ENCODE measurements at places on chromosomes 3 and 15. TPM values are rescaled to one million over a fixed set of nuclear protein-coding genes. Genes with fewer than 3 reads are reported as not detected.
A peak's percentile ranks its signal among the peaks of the same experiment; 100 is the strongest.

CILP gene
- polyA plus RNA-seq: 3.2 TPM

GABRR3 gene
- polyA plus RNA-seq: not detected

ILDR1 gene
- polyA plus RNA-seq: 6.7 TPM

SCAMP5 gene
- polyA plus RNA-seq: 28.4 TPM

CERS3 gene
- not detected for polyA plus RNA-seq

CAV3 gene
- 0.89 TPM for polyA plus RNA-seq

AHSG gene
- 0.44 TPM for polyA plus RNA-seq

CIP2A gene
- polyA plus RNA-seq: 20.4 TPM

HRG gene
- 2.4 TPM for polyA plus RNA-seq

- DNase-seq: no peak
Observed at GRCh38 chr3:24596626-24597025, 102.0 kb upstream of the THRB start.

DNA sequence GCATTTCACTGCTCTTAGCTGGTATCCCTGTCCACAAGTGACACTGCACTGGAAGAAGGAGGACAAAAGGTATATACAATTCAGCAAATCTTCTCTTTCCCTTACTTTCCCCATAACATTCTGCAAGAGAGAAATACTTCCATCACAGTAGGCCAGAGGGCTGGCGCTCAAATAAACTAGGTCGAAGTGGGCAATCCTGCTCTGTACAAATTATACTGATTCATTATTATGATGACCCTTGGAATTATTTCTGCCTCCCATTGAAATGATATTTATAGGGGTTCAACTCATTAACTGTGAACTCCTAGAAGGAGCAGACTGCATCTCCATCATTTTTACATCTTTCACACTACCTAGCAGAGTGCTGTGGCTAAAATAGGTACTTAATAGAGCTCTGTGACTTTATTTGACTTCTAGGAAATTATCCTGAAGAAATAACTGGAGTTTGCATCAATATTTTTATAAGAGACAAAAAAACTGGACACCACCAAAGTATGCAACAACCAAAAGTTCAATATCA, 80.7 kb downstream of the ADAMTS9 start:
- no peak for DNase-seq

- DNase-seq: no peak
Observed at GRCh38 chr3:32249184-32249782, 10.8 kb downstream of the CMTM8 start.

DNA sequence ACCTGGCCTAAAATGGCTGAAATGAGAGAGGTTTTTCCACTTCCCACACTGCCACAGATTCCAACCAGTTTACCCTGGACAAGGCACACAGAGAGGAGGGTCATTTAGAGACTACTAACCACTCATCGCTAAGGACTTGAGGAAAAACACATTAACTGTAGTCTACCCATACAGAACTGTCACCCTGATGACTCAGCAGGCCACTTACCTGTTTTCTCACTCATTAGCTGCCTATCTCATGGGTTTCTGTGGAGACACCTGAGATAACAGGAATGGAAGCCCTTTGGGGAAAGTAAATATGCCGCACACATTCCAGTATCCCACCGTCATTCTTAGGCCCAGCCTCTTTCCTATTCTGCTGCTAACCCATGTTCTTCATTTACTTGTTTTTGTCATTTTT, 50.0 kb downstream of the ABCC5 start:
- no peak for DNase-seq

GRCh38 chr15:75647370-75648155, at the start of gene SNX33:
TSS of gene SNX33 (plus strand) at chr15:75647912. CDS start at chr15:75649103, 1,191 bp downstream.
- peak; percentile 82 for DNase-seq

DNA sequence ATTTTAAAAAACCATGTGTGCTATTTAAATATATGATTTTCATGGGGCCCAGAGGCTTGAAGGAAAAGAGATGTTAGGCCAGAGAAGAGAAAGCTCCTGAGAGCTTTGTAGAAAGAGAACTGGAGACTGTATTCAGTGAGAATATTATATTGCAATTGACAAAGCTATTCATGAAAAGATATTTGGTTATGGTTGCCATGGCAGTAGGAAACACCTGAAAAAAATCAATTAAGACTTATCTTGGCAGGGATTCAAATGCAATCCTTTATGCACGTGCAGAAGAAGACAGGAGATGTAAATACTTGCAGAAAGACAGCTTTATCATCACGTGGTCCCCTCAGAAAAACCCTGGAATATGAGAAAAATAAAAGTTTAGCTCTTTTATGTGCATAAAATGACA, 636.0 kb upstream of the TBL1XR1 start:
- no peak for DNase-seq

DNA sequence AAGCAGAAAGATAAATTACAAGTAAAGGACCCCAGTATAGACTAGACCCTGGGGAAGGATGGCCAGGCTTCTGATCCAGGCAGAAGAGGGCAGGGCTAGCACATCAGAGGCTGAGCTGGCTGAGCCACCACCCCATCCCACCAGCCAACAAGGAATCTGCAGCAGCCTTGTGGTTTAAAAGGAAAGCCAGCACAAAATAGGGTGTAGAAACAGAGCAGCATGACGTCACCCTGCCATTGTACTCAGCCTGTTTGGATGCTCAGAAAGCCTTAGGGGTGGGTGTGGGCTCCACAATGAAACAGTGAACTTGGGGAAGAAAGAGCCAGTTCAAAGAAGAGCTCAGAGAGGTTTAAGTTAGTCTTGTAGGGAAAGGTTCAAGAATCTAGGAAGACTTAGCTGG, 28.2 kb downstream of the DUOX1 start:
- DNase-seq: no peak

GRCh38 chr3:126927401-126927750, 55.5 kb upstream of the PLXNA1 start:
- DNase-seq: no peak

DNA sequence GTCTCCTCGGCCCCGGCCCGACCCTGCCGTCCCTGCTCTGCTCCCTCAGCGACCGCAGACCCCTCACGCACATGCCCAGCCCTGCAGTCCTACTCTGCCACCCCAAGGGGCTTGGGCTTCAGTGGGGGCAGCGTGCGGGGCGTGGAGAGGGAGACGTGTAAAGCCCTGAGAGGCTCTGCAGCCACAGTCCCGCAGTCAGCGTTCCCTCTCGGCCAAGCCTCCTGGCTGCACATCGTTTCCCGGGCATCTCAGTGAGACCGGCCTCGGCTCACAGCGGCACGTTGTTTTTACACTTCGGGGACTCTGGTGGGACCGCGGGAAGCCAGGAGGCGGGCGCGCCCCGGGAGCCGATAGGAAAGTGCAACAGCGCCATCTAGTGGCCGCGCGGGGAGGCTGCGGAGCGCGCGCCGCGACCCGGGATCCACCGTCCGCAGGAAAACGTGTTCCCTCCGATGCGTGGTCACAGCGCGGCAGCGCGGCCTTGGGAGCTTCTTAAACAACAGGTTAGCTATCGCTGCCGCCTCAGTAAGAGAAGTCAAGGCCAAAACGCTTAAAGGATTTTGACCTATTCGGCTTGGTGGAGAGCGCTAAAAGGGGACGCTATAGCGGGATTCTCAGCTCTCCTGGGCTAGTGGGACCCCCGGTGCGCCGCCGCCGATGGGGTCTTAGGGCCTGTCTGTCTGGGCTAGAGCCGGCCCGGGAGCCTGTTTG, 226.8 kb upstream of the IGF1R start:
- peak; percentile 60 for DNase-seq

- no peak for DNase-seq
Observed at GRCh38 chr15:48516121-48516520, 129.4 kb downstream of the FBN1 start.

DNA sequence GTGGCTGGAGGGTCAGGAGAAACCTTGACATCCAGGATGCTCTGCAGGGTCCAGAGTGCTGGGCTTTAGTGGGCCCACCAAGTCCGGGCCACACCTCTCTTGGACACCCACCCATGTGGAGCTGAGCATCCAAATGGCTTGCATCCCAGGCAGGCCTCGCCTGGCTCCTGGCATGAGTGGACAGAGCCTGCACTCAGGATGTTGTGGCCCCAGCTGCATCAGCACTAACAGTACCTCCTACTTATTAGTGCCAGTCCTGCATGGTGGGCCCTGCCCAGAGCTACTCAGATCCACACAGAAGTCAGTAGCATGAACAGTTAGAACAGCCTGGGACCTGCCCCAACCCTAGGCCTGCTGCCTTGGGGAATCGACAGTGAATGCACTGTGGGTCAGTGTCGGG, 42.2 kb upstream of the MRPS22 start:
- DNase-seq: no peak

- DNase-seq: peak; percentile 67
Observed at GRCh38 chr3:129602730-129603560, 3.5 kb downstream of the PLXND1 start.

GRCh38 chr15:33526532-33526931, 215.8 kb downstream of the RYR3 start:
- DNase-seq: no peak

- peak; percentile 87 for DNase-seq
Observed at GRCh38 chr3:32374788-32375595, 16.7 kb upstream of the CMTM7 start.

GRCh38 chr3:196636369-196637349, 2.8 kb upstream of the NRROS start:
- DNase-seq: no peak

- DNase-seq: no peak
Observed at GRCh38 chr3:134476306-134476705, 9.5 kb downstream of the ANAPC13 start.

DNA sequence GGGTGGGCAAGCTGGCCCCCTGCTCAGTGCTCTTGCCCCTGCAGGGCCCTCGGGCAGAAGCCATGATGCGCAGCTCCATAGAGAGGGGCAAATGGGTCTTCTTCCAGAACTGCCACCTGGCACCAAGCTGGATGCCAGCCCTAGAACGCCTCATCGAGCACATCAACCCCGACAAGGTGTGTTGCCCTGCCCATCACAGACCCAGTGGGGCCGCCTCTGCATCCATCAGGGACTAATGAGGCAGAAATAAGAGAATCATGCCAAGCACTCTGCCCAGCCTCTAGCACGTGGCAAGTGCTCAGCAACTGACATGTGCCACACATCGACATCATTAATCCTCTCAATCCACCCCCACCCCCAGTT, 49.4 kb downstream of the SEMA3G start:
- DNase-seq: no peak

DNA sequence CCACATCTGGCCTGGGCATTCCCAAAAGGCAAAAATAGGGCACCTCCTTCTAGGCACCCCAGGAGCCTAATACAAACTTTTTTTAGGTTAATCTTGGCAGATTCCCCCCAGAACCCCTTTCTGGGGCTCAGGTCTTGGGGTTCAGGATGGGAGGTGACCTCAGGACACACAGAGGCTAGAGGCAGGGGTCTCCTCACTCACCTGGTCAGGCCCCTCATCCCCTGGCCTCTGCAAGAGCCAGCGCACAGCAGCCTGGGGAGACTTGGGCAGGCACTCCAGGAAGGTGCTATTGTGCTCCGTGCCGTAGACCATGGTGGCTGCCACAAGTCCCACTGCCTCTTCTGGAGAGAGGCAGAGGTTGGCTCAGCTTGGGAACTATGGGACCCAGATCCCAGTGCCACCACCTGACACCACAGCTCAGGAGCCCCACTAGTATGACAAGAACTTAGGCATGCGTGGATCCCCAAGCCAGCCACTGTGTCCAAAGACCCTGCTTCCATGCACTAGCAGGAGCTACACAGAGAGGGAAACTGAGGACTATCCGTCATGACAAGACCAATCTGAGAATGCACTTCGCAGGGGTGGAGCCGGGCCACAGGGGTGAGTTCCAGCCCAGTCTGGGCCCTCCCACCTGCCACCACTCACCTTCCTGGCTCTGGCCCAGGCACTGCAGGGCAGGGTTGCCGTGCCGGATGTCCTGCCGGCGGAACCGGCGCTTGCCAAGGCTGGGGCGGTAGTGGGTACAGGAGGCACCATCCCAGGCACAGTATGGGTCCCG, 7.4 kb downstream of the SEMA3G start:
- no peak for DNase-seq

GRCh38 chr3:46948830-46949671, 27.5 kb downstream of the CCDC12 start:
- no peak for DNase-seq

DNA sequence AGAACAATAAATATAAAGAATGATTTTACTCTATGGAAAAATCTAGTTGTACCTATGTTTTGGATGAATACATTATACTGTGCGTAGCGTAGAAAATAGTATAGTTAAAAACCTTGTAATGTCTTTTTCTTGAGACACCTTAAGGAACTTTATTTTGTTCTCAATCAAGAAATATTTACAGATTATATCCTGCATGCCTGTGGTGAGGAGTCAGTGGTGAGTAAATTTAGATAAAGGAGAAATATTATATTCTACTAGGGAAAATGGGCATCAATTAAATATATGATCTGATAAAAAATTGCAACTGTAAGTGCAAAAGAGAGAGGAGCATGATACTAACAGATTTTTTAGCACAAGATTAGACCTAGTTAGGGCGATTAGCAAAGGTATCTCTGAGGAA, 157.7 kb downstream of the RBMS3 start:
- no peak for DNase-seq

- no peak for DNase-seq
Observed at GRCh38 chr3:194683380-194683779, 2.3 kb upstream of the FAM43A start.

DNA sequence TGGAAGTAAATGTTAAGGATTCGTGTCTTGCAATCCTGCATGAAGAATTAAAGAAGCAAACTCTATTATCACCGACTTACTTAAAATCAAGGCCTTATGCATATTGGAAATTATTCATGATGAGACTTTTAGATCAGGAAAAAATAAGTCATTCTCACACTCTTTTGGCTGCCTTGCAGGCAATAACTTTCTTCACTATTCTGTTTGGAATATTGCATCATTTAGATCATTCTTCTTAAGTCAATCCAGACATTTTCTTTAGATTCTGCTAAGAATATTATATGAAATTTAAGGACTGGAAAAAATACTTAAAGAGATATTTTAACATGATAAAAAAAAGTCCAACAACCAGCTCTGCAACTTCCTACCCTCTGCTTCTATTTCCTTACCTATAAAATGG, 245.4 kb downstream of the LRRN1 start:
- DNase-seq: no peak

GRCh38 chr3:42256135-42256819, 9.7 kb downstream of the CCK start:
- no peak for DNase-seq

DNA sequence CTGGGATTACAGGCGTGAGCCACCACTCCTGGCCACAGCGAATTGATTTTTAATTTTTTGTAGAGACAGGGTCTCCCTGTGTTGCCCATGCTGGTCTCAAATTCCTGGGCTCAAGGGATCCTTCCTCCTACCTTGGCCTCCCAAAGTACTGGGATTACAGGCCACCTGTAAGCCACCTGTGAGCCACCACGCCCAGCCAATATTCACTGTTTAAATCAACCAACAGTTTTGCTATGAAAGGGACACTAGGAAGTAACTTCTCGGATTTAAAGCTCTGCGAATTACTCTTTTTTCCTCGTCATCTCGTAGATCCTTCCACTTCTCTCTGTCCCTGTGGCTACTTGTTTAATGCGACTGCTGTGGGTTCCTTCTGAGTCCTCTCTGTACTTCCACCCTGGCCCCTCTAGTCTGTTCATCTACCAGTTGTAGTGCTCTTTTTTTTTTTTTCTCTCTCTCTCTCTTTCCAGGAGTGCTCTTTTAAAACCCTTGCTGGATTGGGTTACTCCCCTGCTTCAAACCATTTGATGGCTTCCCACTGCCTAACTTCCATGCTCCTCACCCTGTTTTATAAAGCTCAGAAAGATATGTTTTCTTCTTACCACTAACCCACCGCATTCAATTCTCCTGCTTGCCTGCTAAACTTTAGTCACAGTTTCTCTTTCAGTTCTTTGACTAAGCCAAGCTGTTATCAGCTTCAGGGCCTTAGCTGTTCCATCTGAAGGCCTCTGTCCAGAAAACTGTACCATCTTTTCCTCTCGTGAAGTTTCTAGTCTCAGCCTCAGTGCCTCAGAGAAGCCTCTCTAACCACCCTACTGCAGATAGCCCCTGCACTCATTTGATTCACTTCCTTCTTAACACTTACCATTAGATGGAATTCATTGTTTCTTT, 12.4 kb downstream of the RTF1 start:
- no peak for DNase-seq

Measured in renal pelvis (tissue), 12 donors.